ENCODE measurements at places on chromosomes 5 and 9.
A peak's percentile ranks its signal among the peaks of the same experiment; 100 is the strongest.

- no peak for DNase-seq
Measured at GRCh38 chr5:2128686-2129355, 246.1 kb upstream of the IRX4 start.

DNA sequence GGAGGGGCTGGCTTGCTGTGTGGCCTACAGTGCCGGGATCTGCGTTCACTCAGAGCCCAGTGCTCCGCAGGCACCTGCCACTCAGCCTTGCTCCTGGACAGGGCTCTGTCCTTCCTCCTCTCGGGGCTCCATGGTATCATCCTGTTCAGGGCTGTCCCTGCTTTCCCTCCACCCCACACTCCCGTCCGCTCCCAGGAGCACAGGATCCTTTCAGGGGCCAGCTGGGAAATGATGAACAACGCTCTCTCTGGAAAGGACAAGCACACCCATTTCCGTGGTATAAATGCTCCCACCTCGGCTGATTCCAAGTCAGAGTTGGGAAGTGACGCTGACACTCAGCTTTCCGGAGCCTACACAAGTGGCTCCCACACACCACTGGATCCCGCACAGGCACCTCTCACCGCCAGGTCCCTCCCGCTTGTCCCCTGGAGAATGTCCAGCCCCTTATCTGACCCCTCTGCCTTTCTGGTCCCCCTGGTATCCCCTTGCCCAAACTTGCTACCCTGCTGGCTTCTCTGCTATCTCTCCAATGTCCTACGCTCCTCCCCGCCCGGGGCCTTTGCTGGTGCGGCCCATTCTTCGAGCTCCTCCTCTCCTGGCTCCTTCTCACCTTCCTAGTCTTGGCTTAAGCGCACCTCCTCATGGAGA is 21.3 kb downstream of the HMCN2 start:
- no peak for DNase-seq

DNA sequence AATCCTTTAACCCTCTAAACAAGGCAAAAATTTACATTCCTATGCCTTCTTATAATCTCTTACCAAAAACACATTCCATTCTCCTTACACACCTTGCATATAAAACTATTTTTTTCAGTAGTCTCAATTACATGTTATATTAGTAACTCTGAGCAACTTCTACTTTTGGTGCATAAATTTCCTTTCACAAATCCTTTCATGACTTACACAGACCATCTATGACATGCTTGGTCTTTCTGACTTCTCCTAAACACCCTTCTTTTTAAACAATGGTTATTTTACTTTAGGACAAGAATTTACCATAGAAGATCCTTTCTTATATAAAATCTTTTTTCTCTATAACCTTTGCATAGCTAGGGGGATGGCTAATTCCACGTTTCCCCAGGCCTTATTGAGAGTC is 208.0 kb upstream of the ARRDC3 start:
- no peak for DNase-seq

GRCh38 chr9:131513177-131513576 is 10.5 kb downstream of the POMT1 start:
- DNase-seq = no peak

DNA sequence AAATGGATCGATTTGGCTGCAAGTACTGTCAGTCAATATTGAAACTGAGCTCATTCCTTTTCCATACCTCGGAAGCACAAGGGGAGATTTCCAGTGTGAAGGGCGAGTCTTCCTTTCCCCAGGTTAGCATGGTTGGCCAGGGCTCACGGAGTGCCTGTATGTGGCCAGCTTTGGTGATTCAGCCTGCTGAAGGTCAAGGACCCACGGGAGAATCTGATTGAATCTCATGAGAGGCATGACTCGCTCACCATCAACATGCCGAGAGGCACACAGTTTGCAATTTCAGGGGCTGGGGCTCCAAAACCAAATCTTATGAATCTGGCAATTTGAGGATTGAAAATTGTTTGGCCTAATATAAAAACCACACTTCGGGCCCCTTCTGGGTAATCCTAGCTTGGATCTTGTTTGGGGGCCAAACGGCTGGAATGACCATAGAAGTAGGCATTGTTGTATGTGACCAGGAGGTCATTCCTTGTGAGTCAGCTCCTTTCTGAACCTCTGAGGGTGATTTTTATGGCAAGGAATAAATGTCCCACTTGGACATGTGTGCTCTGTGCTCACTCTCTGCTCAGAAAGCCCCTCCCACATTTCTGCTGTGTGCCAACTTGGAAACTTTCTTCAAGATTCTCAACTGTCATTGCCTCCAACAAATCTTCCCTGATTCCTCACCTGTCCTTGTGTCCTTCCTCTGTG is 69.8 kb downstream of the DOCK2 start:
- no peak for DNase-seq

- DNase-seq = no peak
Measured at GRCh38 chr9:134560206-134560605, 81.4 kb upstream of the COL5A1 start.

GRCh38 chr5:87300744-87301143 is 33.1 kb downstream of the RASA1 start:
- DNase-seq = peak; percentile 8

GRCh38 chr5:175025077-175025476 is 300.7 kb downstream of the MSX2 start:
- DNase-seq = no peak

DNA sequence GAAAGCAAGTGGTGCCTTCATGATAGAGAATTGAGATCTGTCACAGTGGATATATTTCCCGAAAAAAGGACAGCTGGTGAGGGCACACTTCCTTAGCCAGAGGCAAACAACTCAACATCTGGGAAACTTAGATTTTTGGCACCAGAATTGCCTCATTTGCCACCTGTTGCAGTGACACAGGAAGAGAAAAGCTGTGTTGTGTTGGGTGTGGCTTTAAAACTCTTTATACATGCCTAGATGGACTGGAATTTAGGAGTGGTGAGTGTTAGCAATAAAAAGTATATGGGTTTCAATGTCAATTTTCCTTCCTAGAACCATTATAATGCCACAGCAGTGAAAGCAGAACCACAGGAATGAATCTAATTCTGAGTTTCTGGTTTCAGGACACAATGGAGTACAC is 62.6 kb upstream of the CEMIP2 start:
- no peak for DNase-seq

DNA sequence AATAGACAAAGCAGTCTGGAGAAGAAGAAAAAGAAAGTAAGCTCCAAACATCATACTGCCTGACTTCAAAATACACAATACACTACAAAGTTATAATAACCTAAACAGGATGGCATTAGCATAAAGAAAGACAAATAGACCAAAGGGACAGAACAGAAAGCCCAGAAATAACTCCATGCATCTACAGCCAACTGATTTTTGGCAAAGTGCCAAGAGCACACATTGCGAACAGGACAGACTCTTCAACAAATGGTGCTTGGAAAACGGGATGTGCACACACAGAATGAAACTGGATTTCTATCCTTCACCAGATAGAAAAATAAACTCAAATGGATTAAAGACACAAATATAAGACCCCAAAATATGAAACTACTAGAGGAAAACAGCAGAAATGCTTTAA is 66.6 kb upstream of the SPATA31E1 start:
- DNase-seq = no peak

DNA sequence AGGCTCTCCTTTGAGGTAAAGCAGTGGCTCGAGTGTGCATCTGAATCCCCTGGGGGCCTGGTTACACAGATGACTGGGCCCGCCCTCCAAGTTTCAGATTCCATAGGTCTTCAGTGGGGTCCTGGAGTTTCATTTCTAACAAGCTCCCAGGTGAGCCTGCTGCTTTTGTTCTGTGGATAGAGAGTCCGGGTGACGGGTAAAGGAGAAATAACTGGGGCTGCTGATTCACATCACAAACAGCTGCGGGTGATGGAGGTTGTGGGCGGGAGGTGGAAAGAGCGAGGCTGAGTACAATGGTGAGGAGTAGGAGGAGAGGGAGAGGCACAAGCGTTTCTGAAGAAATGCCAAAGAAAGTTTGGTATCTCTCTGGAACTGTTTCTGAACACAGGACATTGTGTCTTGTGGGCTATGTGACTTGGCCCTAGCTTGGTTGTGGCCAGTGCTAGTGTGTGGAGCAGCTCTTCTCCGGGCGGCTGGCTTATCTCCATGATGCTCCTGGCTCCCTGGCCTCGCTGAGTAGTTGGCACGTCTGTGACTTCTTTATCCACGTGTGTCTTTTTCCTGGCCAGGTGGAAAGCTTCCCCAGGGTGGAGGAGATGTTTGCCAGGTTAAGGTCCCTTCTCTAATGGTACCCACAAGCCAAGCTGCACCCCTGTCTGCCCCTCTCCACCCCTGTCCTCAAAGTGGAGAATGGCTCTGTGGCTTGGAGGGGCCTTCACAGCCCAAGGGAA is 61.7 kb downstream of the HSPA4 start:
- DNase-seq = no peak

DNA sequence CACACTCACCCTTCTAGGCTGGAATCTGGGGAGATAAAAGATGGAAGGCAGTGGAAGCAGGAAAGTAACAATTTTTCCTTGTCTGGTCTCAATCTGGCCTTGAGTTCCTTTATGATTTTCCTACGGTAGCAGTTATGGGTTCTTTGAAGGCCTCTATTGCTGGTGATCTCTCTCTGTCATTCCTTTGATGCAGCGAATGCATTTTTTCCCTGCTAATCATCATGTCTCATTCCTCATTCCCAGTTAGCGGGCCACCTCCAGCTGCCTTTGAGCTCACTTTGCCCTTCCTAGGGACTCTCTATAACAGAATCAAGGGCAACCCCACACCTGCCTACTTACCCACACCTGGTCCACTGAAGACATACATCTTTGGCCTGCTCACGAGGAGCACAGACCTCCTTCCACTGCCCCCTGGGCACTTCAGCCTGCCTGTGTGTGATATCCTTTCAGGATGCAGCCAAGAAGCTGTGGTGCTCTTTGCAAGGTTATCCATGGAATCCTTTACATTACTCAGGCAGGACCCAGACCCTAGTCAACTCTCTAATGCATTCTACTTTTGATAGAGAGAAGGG is 191.7 kb downstream of the DRD1 start:
- no peak for DNase-seq

GRCh38 chr9:114718801-114719221 is 36.8 kb upstream of the TEX48 start:
- peak; percentile 42 for DNase-seq

Data from activated CD8-positive, alpha-beta memory T cell treated with anti-CD3 and anti-CD28 coated beads for 1 hour (primary cell).